ENCODE measurements at places on chromosomes 2 and 18.

DNA sequence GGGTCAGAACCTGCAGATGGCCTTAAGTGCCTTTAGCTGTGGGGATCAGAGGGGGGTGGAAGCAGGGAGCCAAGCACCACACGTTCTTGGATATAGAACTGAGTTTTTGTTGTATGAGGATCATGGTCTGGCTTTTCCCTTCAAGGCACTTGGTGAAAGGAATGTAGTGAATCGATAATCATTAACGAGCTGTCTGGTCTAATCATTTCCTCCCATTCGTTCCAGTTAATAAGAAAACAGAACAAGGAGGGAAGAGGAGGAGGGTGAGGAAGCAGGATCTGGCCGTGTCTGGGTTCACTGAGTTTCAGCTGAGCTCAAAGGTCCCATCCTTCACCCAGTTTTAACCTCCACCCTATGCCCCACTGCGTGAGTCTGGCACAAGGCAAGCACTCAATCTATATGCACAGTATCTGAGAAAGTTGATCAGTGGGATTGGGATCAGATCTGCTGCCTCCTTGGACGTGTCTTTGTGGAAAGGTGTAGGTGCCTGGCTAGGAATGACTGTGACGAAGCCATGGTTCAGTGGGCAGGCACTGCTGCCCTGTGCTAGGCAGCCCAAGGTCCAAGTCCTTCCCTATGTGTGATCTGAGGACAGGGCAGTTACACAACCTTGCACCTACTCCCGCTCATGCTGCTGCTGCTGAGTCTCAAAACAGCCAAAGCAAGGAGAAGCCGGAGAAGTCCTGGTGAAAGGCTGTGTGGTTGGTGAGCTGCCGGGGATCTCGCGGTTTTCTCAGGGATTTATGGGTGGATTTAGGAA, 54.8 kb downstream of the GALNT14 start:
- H3K4me3 ChIP-seq, result no peak overlapping the region
- no peaks in the 10 kb centered on the region for H3K36me3 ChIP-seq
- H3K27ac ChIP-seq, result no peak overlapping the region
- no peaks in the 10 kb centered on the region for H3K27me3 ChIP-seq
- DNase-seq, result no peak

DNA sequence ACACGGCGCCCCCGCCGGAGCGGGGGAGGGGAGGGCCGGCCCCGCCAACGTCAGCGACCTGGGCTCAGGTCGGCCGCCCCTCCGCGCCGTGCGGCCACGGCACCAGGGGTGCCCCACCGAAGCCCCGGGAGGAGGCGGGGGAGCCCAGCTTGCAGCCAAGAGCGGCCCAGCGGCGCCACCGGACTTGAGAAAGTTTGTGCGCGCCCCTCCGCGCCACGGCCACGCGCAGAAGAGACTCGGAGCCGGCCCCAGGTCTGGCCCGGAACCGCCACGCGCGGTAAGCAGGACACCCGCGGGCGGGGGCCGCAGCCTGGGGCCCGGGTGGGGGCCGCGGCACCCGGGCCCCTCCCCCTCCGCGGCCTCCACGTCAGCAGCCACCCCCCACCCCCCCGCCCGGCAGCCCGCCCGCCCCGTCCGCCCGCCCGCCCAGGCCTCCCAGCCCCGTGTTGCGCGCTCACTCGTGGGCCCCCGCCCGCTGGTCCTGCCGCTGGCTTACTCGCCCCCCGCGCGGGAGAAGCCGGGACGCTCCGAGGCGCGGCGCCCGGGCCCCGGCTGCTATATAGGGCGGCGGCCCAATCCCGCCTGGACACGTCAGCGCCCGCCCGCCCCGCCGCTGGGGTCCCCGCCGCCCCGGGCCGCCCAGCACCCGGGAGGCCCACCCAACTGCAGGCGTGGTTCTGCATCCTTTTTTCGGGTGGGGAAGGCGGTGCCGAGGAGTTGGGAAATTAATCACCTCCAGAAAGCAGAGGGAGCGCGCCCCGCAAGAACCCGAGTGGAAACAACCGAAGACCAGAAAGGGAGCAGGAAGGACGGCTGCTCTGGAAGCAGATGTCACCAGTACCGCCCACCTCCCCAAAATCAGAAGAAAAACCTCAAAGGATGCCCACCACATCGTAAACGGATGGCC, 42.9 kb downstream of the HDLBP start:
- peak; percentile 71 for DNase-seq
- peak overlapping the region; percentile 95 for H3K4me3 ChIP-seq
- H3K36me3 ChIP-seq, result peaks cover 2% of the 10 kb centered on the region
- H3K27me3 ChIP-seq, result no peaks in the 10 kb centered on the region
- peak overlapping the region; percentile 94 for H3K27ac ChIP-seq

DNA sequence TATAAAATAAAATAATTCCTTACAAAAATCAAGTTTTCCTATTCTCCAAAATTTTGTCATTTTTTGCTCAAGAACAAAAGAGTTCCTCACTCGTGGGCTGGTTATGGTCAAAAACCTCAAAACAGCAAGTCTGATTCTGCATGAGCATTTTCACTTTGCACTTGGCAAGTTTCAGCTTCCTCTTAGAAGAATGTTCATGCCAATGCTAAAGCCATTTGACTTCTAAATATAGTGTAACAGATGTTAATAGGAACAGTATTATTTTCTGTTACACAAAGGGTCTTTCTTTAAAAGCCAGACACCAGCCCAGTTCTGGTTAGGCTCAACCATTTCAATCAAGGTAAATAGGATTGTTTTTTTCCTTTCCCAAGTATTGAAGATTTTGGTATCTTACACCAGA, 261.3 kb upstream of the CCDC68 start:
- H3K4me1 ChIP-seq, result no peaks in the 10 kb centered on the region
- H3K4me3 ChIP-seq, result no peak overlapping the region
- H3K36me3 ChIP-seq, result no peaks in the 10 kb centered on the region
- DNase-seq, result no peak
- no peak overlapping the region for H3K27ac ChIP-seq

- H3K27ac ChIP-seq, result no peak overlapping the region
- no peaks in the 10 kb centered on the region for H3K4me1 ChIP-seq
- H3K36me3 ChIP-seq, result no peaks in the 10 kb centered on the region
Observed at GRCh38 chr18:48186131-48186766, 222.9 kb downstream of the ZBTB7C start.

- H3K4me3 ChIP-seq, result no peak overlapping the region
- H3K4me1 ChIP-seq, result peaks cover 39% of the 10 kb centered on the region
Observed at GRCh38 chr2:161159456-161160225, 587 bp upstream of the TANK start.

- H3K27me3 ChIP-seq, result no peaks in the 10 kb centered on the region
- no peak overlapping the region for H3K27ac ChIP-seq
- H3K4me3 ChIP-seq, result no peak overlapping the region
- no peaks in the 10 kb centered on the region for H3K4me1 ChIP-seq
- no peaks in the 10 kb centered on the region for H3K36me3 ChIP-seq
Observed at GRCh38 chr2:134368009-134368817, 114.3 kb downstream of the MGAT5 start.

DNA sequence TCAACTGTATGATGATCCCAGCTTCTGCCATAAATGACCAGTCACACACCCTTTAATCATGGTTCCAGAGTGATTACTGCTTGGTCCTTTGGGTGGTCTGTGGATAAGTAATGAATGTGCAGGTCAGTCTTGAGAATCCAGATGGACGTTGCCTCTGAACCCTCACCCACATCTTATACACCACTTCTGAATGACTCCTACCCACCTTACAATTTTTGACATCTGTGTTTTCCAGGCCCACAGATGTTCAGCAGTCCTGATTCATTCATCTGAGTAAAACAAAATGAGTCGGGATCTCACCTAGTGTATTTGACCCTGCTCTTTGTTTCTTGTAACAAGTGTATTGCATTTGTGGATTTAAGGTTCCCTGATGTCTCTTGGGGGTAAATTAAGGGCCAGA, 194.1 kb upstream of the CCDC68 start:
- no peak overlapping the region for H3K4me3 ChIP-seq
- no peaks in the 10 kb centered on the region for H3K4me1 ChIP-seq

DNA sequence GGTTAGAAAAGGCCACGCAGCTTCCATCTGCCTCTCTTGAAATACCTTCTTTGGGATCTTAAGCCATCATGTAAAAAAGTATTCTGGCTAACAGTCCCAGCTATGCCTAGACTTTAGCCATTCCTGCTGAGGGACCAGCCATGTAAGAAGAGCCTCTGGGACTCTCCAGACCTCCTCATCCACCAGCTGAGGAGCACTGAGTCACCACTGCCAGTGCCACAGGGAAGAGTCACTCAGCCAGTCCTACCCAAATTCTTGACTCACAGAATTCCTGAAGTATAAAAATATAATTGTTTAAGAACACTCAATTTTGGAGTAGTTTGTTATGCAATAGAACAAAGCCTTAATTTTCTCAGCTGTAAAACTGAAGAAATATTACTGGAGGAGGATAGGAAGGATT, 436.7 kb downstream of the ZEB2 start:
- no peaks in the 10 kb centered on the region for H3K4me1 ChIP-seq
- no peak overlapping the region for H3K4me3 ChIP-seq
- H3K36me3 ChIP-seq, result no peaks in the 10 kb centered on the region
- no peak overlapping the region for H3K27ac ChIP-seq
- DNase-seq, result no peak

DNA sequence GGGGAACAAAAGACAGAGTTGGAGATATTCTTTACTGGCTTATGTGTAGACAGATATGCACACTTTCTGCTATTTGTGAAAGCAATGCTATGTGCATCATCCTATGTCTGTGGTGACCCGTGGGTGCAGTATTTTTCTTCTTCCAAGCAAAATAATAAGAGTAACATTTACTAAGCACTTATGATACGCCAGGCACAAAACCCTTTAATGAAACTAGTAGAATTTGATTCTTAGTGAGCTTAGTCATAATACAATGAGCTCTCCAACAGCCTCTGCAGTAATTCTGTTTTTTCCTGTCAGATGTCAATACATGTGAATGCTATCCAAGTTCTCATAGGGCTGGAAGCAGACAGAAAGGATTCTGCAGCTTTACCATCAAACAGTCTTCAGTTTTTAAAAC, 130.6 kb downstream of the RAD51AP2 start:
- H3K36me3 ChIP-seq, result no peaks in the 10 kb centered on the region
- H3K4me1 ChIP-seq, result no peaks in the 10 kb centered on the region
- H3K27me3 ChIP-seq, result no peaks in the 10 kb centered on the region
- no peak for DNase-seq
- H3K4me3 ChIP-seq, result no peak overlapping the region

GRCh38 chr2:127146071-127146725, 39.2 kb upstream of the BIN1 start:
- no peak overlapping the region for H3K4me3 ChIP-seq
- no peak overlapping the region for H3K27ac ChIP-seq
- H3K36me3 ChIP-seq, result no peaks in the 10 kb centered on the region
- H3K27me3 ChIP-seq, result no peaks in the 10 kb centered on the region
- DNase-seq, result no peak
- no peaks in the 10 kb centered on the region for H3K4me1 ChIP-seq

DNA sequence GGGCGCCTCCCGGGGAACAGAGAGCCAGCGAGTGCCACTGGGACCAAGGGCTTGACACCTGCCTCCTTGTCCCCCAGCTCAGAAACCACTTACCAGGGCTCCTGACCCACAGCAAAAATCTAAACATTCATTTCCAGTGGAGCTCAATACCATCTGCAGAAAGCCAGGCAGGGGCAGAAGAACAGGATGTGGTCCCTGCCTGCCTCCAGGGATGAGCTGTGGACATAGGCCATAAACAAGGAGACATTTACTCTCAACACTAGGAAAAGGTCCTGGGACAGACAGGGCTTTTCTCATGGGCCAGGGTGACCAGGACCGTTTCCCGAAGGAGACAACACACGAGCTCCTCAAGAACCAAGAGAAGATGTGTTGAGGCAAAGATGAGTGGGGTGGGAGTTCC, 203.0 kb downstream of the CTIF start:
- no peaks in the 10 kb centered on the region for H3K4me1 ChIP-seq
- no peak overlapping the region for H3K27ac ChIP-seq
- H3K4me3 ChIP-seq, result no peak overlapping the region
- no peaks in the 10 kb centered on the region for H3K36me3 ChIP-seq
- DNase-seq, result no peak

DNA sequence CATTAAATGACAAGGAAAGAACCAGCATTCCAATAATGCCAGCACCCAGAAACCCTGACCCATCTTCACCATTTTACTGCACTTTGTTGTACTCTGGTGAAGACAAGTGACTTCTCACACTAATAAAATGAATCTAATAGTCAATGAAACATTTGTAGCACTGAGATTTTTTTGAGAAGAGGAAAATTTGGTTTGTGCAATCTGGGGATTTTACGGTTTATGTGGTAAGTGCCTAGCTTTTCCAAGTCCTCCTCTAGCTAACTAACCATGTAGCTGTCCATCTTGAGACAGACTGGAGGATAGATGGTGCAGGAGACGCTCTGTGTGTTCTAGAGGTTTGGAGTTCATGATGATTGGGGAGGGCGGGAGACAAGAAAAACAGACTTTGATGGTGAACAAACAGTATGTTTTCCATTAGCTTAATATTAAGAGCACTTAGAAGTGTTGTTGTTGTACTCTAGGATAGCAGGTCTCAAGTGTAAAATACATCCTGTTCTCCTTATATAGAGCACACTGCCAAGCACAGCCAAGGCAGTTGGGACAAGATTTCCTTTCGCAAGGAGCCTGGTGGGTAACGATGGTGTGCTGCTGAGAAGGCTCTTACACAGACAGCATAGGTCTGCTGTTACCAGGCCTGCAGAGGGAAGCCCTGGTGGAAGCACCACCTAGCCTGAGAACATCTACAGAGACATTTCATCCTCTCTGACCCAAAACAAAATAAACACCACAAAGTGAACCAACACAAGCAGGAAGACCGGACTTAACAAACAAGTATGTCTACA, 83.7 kb downstream of the BCL11A start:
- no peak overlapping the region for H3K27ac ChIP-seq
- H3K4me1 ChIP-seq, result no peaks in the 10 kb centered on the region
- no peak for DNase-seq
- no peaks in the 10 kb centered on the region for H3K36me3 ChIP-seq
- no peaks in the 10 kb centered on the region for H3K27me3 ChIP-seq

DNA sequence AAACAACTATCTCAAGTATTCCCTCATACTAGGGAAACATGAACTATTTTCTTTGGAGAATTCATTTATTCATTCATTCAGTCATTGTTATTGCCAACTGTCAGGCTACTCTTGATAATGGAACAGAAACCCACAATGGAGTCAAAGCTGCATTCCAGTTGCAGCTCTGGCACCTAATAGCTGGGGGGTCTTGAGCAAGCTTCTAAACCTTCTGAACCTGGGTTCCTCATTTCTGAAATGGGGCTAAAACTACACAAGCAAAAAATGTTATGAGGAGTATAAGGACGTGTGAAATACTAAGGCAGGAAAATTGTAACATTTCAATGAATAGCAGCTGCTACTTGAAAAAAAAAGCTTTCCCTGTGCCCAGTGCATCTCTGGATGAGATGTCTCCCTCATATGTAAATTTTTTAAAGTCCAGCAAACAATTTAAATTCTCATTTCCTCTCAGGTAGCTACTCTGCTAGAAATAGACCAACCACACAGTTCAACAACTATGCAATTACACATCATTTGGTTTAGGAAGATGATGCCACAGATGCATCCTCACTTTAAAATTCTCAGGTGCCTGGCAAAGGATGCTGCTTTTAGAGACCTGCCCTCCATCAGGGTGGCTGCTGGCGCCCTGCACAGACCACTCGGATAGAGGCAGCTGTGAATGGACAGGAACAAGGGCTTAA, 38.5 kb downstream of the SPRED2 start:
- H3K27ac ChIP-seq, result no peak overlapping the region
- H3K27me3 ChIP-seq, result no peaks in the 10 kb centered on the region
- DNase-seq, result no peak
- no peak overlapping the region for H3K4me3 ChIP-seq
